ENCODE measurements at places on chromosomes 4 and X. TPM values are rescaled to one million over a fixed set of nuclear protein-coding genes. Genes with fewer than 3 reads are reported as not detected.

Gene ARHGEF9
- 19.5 TPM for total RNA-seq

Gene HOPX
- total RNA-seq, result 0.63 TPM

Gene RGN
- total RNA-seq, result 2.5 TPM

Gene HTN1
- not detected for total RNA-seq

Gene ARHGAP6
- 32.9 TPM for total RNA-seq

Gene PNMA3
- total RNA-seq, result 0.30 TPM

Gene SFRP2
- 20.1 TPM for total RNA-seq

Gene IGFBP7
- total RNA-seq, result 2,530 TPM

Gene PABPC1L2A
- total RNA-seq, result not detected

Gene GPR82
- 0.22 TPM for total RNA-seq

Gene NPY1R
- total RNA-seq, result 3.6 TPM

Gene THAP9
- total RNA-seq, result 2.2 TPM

Gene ADH6
- not detected for total RNA-seq

Gene TRIM60
- total RNA-seq, result not detected

Gene WDR1
- total RNA-seq, result 147 TPM

Gene GPRASP1
- total RNA-seq, result 14.4 TPM

Gene CXCL6
- 2.2 TPM for total RNA-seq

Gene AKAP4
- not detected for total RNA-seq

Gene LANCL3
- 1.8 TPM for total RNA-seq

Gene GAGE12J
- total RNA-seq, result not detected

Data from tibial nerve (tissue), 4 donors.